PC-3 (cell line): ENCODE measurements at places on chromosomes 2 and 18. TPM values are rescaled to one million over a fixed set of nuclear protein-coding genes. Genes with fewer than 3 reads are reported as not detected.

DNA sequence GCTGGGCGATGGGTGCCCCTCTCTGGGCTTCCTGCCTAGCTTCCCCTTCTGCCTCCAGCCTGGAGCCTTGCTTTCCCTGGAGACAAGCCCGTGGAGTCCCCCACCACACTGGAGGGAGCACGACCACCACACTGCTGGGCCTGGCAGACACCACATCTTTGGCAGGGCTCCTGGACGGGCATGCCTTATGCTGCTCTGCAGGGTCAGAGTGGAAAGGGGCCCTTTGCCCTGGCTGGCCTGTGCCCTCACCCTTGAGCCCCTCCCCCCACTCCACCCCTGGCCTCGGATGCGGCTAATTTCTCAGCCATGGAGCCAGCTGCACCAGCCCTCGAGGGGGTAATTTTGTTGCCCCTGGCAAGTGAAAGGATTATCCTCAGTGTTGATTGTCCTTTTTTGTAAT, 194.5 kb downstream of the LOXHD1 start:
- no peaks in the 10 kb centered on the region for H3K27me3 ChIP-seq
- no peaks in the 10 kb centered on the region for H3K36me3 ChIP-seq
- H3K4me1 ChIP-seq: no peaks in the 10 kb centered on the region
- no peak overlapping the region for H3K4me3 ChIP-seq

GRCh38 chr18:2060086-2060485, 511.2 kb downstream of the METTL4 start:
- H3K36me3 ChIP-seq: no peaks in the 10 kb centered on the region
- H3K27me3 ChIP-seq: peaks cover 44% of the 10 kb centered on the region
- H3K4me1 ChIP-seq: no peaks in the 10 kb centered on the region
- H3K4me3 ChIP-seq: no peak overlapping the region

GRCh38 chr2:190571686-190572085, 37.2 kb upstream of the NEMP2 start:
- peak overlapping the region; percentile 66 for H3K27ac ChIP-seq
- H3K36me3 ChIP-seq: no peaks in the 10 kb centered on the region
- H3K27me3 ChIP-seq: no peaks in the 10 kb centered on the region
- no peak overlapping the region for H3K4me3 ChIP-seq
- peaks cover 18% of the 10 kb centered on the region for H3K4me1 ChIP-seq

Gene PPP1R7
- 16.6 and 21.4 TPM in 2 replicates for total RNA-seq

DNA sequence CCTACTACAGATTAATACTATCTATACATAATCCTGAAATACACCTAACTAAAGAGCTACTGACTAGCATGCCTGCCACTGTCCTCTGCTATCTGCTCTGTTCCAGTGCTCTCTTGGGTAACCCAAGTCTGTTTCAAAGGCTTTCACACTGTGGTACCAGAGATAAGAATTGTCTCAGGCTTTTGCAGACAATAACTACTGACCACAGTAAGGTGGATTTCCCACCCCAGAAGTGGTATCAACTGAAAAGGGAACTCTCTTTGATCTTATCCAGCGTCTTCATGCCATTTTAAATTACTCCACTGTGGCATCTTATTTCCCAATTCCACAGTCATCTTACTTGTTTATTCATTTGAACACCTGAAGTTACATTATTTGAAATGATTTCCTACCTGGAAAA, 190.2 kb downstream of the IKZF2 start:
- H3K36me3 ChIP-seq: no peaks in the 10 kb centered on the region
- no peak overlapping the region for H3K27ac ChIP-seq
- no peaks in the 10 kb centered on the region for H3K27me3 ChIP-seq
- no peak overlapping the region for H3K4me3 ChIP-seq

Gene DNAJC5G
- not detected in 2 replicates for total RNA-seq

Gene PLEKHH2
- total RNA-seq: 1.9 and 2.7 TPM in 2 replicates

Gene DCDC2C
- total RNA-seq: not detected in 2 replicates

Gene CAPN13
- total RNA-seq: 0.44 and 1.9 TPM in 2 replicates

Gene LTBP1
- total RNA-seq: 34.0 and 45.9 TPM in 2 replicates

DNA sequence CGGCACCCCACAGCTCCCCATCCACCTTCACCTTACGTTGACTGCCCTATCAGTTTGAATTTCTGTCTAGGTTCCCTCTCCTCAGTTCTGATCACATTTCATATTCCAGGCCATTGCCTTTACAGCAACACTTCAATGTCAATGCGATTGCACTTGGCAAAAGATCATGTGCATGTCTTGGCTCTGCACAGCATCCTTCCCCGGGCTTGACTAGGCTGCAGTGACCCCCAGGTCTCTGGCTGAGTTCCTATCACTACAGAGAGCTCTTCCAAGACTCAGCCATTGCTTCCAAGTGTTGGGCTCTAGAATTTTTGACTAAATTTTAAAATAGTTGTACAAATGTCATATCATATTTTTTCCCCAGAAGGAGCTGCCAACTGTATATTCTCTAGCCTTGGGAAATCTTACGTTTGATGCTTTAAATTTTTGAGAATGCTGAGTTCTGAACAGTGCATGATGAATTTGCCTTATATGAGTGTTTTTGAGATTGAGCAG, 103.8 kb upstream of the NEDD4L start:
- peaks cover 9% of the 10 kb centered on the region; the same call in 1 of the 2 replicates for H3K4me1 ChIP-seq
- no peaks in the 10 kb centered on the region for H3K36me3 ChIP-seq
- H3K27me3 ChIP-seq: no peaks in the 10 kb centered on the region
- H3K4me3 ChIP-seq: no peak overlapping the region
- DNase-seq: no peak

GRCh38 chr2:101185085-101185484, 33.9 kb upstream of the TBC1D8 start:
- H3K27ac ChIP-seq: no peak overlapping the region
- no peak for DNase-seq
- no peak overlapping the region for H3K4me3 ChIP-seq
- H3K4me1 ChIP-seq: 0 out of 2 replicates have a peak, but pooled peaks cover 6% of the 10 kb centered on the region
- no peaks in the 10 kb centered on the region for H3K36me3 ChIP-seq

DNA sequence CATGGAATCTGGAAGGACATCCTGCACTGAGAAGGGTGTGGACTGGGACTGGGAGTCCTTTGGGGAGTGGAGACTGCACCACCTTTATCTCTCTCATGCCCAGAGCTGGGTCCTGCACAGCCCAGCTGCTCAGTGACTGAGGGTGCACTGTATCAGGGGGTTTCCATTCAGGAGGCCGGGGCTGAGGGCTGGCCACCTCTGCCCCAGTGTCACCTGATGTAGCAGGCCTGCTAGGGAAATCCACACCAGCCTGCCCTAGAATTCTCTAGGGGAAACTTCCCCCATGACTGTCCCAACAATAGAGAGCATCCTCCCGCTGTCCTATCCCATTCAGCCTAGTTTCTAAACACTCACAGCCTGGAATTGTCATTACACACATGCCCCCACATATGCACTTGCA, 116.7 kb downstream of the CTIF start:
- H3K27ac ChIP-seq: no peak overlapping the region
- no peaks in the 10 kb centered on the region for H3K4me1 ChIP-seq
- no peak for DNase-seq
- H3K4me3 ChIP-seq: no peak overlapping the region

Gene WNT10A
- 0.40 and 3.3 TPM in 2 replicates for total RNA-seq

DNA sequence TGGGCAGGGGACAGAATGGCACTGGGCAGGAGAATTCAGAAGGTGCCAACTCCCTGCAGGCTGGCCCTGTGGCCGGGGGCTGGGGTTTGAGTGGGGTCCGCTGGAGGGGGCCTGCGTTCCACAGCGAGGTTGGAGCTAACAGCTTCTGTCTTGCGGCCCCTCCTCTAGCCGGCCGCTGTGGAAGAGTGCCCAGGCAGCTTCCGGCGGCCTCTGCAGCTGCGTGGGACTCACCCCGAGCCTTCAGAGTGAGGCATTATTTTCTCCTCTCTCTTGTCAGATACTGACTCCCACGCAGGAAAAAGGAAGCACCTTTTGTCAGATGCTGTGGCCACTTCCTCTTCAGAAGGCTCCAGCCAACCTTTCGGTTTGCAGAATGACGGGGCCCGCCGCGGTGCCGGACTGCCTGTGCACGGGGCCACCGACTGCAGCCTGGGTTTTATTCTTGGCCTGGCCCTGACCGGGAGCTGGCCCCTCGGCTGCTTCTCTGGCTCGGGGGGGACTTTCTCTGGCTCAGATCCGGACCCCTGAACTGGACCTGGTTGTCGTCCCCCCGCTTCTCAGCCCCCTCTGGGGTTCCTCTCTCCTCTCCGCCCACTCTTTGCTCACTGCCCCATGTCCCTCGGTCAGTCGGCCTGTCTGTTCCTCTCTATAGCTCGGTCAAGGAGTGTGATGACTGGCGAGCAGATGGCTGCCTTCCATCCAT, 40.1 kb downstream of the ARHGAP25 start:
- no peaks in the 10 kb centered on the region for H3K36me3 ChIP-seq
- DNase-seq: no peak
- no peak overlapping the region for H3K4me3 ChIP-seq
- no peaks in the 10 kb centered on the region for H3K4me1 ChIP-seq

DNA sequence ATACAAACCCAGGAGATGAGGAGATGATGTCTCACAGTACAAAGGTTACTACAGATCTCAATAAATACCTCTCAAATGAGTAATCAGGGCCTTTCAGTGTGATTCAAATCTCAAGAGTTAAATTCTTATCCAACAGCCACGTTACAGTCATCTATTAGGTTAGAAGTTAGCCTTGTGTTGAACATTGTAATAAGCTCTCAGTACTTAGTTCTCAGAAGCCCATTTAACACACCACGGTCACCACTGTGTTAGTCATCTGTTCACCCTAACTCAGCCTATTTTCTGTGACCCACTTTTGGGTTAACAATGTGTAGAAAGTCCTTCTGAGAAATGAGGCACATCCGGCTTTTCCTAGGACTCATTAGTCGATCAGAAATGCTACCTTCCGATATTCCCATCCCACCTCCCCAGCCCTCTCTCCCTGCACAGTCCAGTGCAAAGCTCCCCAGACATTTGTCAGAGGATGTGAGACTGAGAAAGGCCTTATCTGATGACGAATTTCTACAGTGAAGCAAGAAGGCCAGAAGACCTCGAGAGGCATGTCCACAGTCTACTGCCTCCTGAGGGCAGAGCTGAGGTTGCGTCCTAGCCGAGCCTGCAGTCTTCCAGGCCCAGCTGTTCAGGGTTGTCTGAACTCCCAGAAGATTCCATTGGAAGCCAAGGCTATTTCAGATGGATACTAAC, 92.6 kb downstream of the ACTR2 start:
- H3K27ac ChIP-seq: peak overlapping the region; percentile 93
- H3K4me1 ChIP-seq: peaks cover 75% of the 10 kb centered on the region
- peak; percentile 97 for DNase-seq
- peaks cover 8% of the 10 kb centered on the region; the same call in 1 of the 2 replicates for H3K36me3 ChIP-seq

Gene BOLL
- not detected in 2 replicates for total RNA-seq

Gene MBD5
- total RNA-seq: 8.5 and 9.7 TPM in 2 replicates

DNA sequence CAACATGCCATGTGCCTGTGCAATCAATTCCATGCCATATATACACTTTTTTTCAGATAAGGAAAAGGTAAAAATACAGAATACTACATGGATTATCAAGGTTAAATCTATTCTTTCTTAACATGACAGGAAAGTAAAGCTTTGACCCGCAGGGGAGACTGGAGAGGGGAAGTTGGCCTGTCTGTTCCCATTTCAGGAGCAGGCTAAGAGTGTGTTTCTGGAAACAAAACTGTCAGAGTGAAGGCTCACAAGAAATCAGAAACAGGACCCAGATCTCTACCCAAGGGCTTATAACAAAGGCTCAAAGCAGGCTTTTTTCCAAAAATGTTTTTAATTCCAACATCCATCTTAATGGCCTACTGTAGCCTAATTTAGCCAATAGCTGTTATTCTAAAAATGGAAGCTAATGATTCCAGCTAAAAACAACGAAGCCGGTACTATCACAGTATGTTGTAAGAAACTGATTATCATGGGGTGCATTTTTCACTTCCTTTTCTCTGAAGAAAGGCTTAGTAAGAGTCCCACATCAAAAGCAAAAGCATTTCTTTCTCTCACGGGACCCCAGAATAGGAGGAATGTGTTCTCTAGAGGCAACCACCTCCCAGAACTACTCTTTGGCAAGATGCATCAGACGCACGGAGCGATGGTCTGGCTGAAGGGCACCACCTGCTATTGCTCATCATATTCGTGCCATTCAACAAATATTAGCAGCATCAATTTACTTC, 41.4 kb downstream of the FECH start:
- no peaks in the 10 kb centered on the region for H3K27me3 ChIP-seq
- H3K4me1 ChIP-seq: no peaks in the 10 kb centered on the region
- H3K27ac ChIP-seq: no peak overlapping the region
- H3K4me3 ChIP-seq: no peak overlapping the region
- DNase-seq: no peak
- 0 out of 2 replicates have a peak, but pooled peaks cover 2% of the 10 kb centered on the region for H3K36me3 ChIP-seq

- no peak for DNase-seq
- peaks cover 28% of the 10 kb centered on the region; the same call in 1 of the 2 replicates for H3K27me3 ChIP-seq
- no peaks in the 10 kb centered on the region for H3K36me3 ChIP-seq
- H3K4me3 ChIP-seq: no peak overlapping the region
- no peak overlapping the region for H3K27ac ChIP-seq
Observed at GRCh38 chr2:176851200-176851888, 361.2 kb upstream of the HNRNPA3 start.

Gene SPATA3
- total RNA-seq: not detected in 2 replicates

Gene DIPK1C
- total RNA-seq: not detected in 2 replicates

- H3K4me1 ChIP-seq: peaks cover 14% of the 10 kb centered on the region
- DNase-seq: no peak
- H3K27me3 ChIP-seq: no peaks in the 10 kb centered on the region
- H3K4me3 ChIP-seq: no peak overlapping the region
Observed at GRCh38 chr18:57928466-57928865, 115.6 kb upstream of the NEDD4L start.

GRCh38 chr2:146209842-146210275, 1635.0 kb upstream of the ACVR2A start:
- no peak overlapping the region for H3K27ac ChIP-seq
- no peak overlapping the region for H3K4me3 ChIP-seq
- no peaks in the 10 kb centered on the region for H3K4me1 ChIP-seq
- no peak for DNase-seq
- no peaks in the 10 kb centered on the region for H3K36me3 ChIP-seq
- H3K27me3 ChIP-seq: no peaks in the 10 kb centered on the region

- no peak overlapping the region for H3K27ac ChIP-seq
- H3K4me1 ChIP-seq: no peaks in the 10 kb centered on the region
- no peaks in the 10 kb centered on the region for H3K27me3 ChIP-seq
- no peaks in the 10 kb centered on the region for H3K36me3 ChIP-seq
- no peak for DNase-seq
Observed at GRCh38 chr2:28239207-28239606, 153.5 kb upstream of the FOSL2 start.

DNA sequence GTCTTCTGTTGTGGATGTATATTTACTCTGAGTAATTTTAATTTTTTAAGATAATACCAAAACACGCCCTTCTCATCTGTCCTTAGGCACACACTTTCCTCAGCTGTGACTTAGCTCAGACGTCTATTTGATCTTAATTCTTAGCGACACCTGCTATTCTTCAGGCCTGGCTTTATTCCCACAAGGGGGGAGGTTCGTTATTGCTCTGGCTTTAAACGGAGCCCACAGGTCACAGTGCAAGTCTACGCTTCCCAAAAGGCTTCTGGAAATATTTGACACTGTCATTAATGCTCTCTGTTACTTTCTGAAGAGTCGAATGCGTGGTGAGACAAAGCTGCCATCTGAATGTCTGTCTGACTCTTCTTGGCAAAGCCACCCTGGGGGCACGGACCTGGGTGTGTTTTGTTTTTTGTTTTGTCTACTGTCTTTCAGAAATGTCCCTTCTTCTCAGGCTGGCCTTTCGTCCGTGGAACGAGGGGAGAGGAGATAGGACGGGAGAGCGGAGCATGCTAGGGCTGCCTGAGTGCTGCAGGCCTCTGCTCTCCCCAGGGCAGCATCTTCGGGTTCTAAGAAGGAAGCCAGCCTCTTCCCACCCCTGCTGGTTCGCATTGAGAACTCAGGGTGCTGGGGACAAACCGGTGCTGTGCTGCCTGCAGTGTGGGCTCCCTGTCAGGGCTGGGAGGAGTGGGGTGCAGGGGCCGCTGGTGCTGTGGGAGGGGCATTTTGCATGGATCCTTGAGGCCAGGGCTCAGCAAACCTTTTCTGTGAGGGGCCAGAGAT, 61.9 kb downstream of the ASAP2 start:
- H3K36me3 ChIP-seq: no peaks in the 10 kb centered on the region
- no peak overlapping the region for H3K4me3 ChIP-seq
- H3K27ac ChIP-seq: no peak overlapping the region
- peaks cover 6% of the 10 kb centered on the region for H3K4me1 ChIP-seq

Gene TLX2
- 3.1 and 3.4 TPM in 2 replicates for total RNA-seq

Gene CFC1
- not detected in 2 replicates for total RNA-seq
